Activated CD8-positive, alpha-beta memory T cell treated with anti-CD3 and anti-CD28 coated beads for 1 hour (primary cell): ENCODE measurements at places on chromosomes 1 and 21.
A peak's percentile ranks its signal among the peaks of the same experiment; 100 is the strongest.

DNA sequence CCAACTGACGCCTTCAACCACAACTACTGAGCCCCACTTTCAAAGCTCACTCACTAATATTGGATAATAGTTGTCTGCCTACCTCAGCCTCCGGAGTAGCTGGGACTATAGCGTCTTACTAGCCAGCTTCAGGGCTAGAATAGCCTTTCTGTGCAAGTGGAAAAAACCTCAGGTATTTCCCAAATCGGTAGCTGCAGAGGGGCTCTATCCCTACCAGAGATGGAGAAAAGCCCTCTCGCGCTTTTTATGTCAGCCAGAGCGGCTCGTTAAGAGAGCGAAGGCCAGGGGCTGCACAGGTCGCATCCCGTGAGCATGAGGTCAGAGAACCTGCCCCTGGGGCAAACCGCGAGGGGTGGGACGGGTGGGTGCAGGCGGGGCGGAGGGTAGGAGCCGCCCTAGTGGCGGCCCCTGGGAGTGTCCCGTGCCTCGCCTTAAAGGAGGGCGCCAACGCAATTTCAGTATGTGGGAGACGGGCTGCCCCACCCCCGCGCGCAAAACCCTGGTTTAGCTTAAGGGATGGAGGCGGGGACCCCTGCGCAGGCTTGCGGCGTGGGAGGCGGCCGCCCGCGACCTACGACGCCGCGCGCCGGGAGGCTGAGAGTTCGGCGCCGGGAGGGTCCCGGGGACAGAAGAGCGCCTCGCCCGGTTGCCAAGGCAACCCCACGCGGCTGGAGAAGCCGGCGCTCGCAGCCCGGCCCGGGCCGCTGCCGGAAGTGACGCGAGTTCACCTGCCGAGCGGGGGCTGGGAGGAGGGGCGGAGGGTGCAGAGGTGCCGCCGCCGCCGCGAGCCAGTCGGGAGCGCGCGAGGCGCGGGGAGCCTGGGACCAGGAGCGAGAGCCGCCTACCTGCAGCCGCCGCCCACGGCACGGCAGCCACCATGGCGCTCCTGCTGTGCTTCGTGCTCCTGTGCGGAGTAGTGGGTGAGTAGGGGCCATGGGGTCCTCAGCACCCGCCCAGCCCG is at the start of gene CXADR:
Gene CXADR, plus strand, starts transcription at position 791 of the 961 bp plus-strand sequence. Its CDS starts 87 bp downstream, at position 878.
- peak; percentile 52 for DNase-seq

GRCh38 chr1:116929961-116930592 is 20.4 kb downstream of the PTGFRN start:
- no peak for DNase-seq

DNA sequence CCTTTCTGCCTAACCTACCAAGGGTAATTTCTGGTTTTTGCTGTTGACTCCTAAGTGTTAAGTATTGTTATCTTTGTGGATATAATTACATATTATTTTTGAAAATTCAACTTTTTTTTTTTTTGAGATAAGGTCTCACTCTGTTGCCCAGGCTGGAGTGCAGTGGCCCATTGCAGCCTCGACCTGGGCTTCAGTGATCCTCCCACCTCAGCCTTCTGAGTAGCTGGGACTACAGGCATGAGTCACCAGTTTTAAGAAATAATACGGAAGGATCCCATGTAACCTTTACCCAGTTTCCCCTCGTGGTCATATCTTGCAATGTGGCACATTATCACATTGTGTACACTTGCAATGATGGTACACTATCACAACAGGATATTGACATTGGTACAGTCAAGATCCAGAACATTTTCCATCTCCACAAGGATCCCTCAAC is 3.1 kb downstream of the CHD1L start:
- no peak for DNase-seq

GRCh38 chr21:14766241-14766640 is 220.1 kb upstream of the SAMSN1 start:
- DNase-seq = no peak

DNA sequence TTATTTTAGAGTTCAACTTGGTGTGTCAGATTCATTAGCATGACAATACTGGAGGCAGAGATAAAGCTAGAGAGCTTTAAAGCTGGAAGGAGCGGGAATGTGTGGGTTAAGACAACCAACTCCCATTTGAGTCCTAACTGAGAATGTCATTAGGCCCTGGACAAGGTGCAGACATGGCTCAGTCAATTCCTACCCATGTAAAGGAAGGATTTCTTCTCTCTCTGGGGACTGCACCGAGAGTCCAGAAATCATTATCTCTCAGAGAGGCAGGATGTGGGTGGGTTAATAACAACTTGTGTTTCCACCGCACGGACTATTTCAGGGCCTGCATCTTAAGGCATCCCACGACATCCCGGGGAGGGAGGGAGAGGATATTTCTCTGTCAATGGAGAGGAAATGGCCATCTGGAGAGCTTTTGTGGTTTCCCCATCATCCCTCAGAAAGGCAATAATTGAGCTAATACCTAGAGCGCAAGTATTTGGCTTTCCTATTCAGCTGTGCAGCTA is 46.7 kb upstream of the SARS1 start:
- DNase-seq = no peak

DNA sequence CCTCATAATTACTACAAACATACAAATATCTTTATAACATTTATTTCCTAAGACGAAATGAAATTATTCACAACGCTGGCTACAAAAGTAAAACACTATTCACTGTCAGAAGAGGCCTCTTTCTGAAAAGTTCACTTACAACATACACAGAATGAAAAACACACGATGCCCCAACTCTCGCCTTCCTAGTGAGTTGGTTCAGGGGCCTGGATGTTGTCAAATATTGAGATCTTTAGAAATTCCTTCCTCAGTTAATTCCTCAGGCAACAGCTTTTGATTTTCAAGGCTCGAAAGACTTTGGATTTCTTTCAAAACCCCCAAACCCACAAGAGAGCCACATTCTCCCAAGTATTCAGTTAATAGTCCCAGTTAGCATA is 14.2 kb upstream of the KCNE1 start:
- DNase-seq = no peak

- no peak for DNase-seq
These were observed 26.9 kb upstream of the DPYD start for GRCh38 chr1:97947695-97948094.

- no peak for DNase-seq
These were observed 48.5 kb upstream of the RC3H1 start for GRCh38 chr1:174070614-174071013.

- no peak for DNase-seq
These were observed 342.4 kb downstream of the VAV3 start for GRCh38 chr1:107622535-107622934.

DNA sequence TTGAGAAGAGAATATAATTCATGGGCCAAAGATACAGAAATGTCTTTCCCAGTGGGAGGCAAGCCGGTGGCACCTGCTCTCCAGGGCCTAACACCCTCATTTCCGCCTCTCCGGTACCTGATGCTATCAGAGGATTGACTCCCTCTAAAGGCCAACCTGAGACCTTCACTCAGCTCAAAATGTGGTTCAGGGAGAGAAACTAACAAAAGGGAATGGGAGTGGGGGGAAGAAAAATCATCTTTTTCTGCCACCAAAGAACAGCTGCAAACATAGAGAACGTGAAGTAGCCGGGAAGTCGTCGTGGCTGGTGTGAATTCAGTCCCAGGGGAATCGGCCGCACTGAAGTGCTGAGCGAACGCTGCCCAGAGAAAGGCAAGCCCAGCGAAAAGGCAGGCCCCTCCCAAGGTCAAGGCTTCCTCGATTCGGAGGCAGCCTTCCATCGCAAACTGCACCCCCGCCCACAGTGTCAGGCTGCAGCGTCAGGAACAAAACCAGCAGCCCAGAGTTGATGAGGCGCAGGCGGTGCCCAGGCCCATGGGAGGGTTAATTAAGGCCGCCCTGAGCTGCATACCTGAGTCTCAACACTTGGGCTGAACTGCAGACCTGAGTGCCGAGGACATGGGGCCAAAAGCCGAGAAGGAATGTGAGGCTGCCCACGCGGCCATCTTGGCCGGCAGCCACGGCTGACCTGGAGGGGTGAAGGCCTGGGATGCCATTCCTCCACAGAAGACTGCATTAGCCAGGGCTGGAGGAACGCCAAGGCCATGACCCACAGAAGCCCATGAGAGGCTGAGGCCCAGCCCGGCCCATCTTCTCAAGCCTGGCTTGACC is 160.2 kb downstream of the PSMG1 start:
- DNase-seq = no peak

DNA sequence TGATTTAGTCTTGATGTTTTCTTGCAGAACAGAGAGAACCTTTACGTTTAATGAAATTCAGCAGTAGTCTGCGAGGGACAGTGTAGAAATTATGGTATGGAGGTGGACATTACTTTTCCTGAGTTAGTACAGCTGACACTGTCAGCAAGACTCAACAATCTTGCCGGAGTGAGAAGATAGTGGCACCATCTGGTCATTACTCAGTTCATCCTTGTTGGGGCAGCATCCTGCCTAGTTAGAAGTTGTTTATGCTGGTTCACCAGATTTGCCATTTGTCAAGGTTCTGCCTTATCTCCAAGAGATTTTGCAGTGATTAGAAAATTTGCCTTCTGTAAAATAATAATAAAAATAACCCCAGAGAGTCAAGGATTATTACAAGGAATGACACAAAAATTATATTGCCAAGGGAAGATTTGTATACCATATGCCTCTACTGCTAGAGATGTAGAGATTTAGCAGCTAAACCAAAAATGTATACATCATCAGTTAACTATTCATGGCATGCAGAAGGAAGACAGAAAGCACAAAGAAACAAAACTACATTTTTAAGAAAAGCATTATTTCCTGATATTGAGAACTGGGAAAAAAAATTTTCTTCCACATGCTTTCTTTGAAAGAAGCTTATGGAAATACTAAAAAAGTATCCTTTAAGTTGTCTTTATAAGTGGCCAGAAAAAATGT is 1967.4 kb downstream of the NCAM2 start:
- DNase-seq = no peak

GRCh38 chr1:85240174-85240601 is 19.3 kb downstream of the C1orf52 start:
- no peak for DNase-seq

- no peak for DNase-seq
These were observed 9.5 kb upstream of the TARS2 start for GRCh38 chr1:150477733-150478132.
